ENCODE measurements at places on chromosomes 1 and 21.

DNA sequence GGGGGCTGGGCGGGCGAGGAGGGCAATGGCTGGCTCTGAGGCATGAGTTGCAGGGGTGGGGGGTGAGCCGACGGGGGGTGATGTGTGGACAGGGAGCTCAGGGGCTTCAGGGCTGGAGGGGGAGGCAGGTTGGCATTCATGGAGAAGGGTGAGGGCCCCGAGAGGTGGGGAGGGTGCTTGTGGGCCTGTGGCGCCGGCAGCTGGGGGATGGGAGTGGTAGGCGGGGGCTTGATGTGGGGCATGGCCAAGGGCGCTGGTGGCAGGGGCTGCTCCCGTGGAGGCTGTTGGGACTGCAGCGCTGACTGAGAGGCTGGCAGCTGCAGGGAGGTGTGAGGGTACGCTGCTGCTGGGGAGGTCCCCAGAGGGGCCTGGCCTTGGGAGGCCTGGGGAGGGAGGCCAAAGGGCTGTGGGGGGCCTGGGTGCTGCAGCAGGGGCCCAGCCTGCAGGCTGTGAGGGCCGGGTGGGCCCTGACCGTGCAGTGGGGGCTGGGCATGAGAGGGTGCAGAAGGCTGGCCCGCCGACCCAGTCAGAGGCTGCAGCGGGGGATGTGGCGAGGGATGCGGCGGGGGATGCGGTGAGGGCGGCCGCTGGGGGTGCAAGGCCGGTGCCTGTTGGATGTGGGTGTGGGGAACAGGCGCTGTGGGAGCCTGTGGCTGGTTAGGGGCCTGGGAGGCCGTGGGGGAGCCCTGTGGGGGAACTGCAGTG, 42.7 kb downstream of the SLC45A1 start:
- DNase-seq: no peak

- DNase-seq: no peak
These were observed 26.6 kb downstream of the IL6R start for GRCh38 chr1:154431586-154432373.

DNA sequence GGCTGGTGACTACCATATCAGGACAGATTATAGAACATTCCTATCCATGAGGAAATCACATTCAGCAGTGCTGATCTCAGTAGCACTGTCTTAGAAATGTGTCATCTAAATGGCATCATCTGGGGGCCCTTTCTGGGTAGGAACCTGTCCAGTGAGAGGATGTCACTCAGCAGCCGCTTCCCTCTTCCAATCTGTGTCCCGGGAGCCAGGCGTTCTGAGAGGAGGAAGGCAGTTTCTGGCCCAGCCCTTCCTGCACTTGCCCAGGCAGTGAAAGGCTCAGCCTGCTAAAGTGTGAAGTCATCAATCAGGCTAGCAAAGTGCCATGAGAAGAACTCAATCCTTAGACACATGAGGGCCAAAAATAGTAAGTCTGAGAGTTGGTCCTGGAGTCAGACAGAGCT, 25.6 kb downstream of the RAB4A start:
- DNase-seq: no peak

GRCh38 chr1:112849425-112850033, 106.5 kb downstream of the SLC16A1 start:
- DNase-seq: no peak

GRCh38 chr1:5365751-5366150, 626.5 kb downstream of the NPHP4 start:
- no peak for DNase-seq

DNA sequence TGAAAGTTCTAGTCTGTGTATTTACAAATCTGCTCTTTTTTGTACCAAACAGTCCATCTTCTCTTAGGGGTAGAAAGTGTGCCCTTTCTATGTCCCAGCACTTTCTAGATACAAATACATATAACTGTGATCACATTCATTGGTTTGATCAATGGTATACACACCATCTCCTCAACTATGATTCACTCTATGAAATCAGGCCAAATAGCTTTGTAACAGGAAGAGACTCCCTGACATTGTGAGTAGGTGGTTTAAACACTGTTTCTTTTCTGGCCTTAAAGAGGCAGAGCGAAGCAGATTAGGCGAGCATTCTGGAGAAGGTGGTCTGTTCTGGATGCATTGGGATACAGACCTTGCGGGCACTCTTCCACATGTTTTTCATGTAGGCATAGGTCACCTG, 39.3 kb upstream of the EXOSC10 start:
- no peak for DNase-seq

DNA sequence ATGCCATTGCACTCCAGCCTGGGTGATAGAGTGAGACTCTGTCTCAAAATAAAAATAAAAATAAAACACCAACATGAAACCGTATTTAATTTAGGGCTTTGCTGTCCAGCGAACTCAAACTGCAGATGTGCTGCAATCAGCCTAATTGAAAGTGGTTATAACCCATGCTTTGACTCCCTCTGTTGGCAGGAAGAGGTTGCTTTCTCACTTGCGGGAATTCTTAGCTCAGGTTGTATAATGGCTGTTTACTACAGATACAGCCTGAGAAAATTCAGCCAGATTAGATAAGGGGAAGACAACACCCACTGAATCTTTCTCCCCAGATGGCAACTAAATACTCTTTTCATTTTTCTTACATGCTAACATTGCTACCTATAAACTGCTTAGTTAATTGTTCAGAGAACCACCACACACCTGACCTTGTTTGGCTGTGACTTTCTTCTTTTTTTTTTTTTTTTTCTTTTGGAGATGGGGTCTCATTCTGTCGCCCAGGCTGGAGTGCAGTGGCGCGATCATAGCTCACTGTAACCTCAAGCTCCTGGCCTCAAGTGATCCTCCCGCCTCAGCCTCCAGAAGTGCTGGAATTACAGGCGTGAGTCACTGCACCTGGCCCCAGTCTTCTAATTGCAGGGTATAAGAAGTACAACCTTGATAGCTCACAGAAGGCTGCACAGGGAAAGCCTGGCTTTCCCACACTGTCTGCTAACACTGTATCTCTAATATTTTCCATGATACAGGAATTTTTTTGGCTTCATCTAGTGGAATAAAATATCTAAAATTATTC, 34.6 kb downstream of the DNTTIP2 start:
- DNase-seq: no peak

GRCh38 chr1:234558330-234558836, 51.6 kb downstream of the IRF2BP2 start:
- DNase-seq: no peak

DNA sequence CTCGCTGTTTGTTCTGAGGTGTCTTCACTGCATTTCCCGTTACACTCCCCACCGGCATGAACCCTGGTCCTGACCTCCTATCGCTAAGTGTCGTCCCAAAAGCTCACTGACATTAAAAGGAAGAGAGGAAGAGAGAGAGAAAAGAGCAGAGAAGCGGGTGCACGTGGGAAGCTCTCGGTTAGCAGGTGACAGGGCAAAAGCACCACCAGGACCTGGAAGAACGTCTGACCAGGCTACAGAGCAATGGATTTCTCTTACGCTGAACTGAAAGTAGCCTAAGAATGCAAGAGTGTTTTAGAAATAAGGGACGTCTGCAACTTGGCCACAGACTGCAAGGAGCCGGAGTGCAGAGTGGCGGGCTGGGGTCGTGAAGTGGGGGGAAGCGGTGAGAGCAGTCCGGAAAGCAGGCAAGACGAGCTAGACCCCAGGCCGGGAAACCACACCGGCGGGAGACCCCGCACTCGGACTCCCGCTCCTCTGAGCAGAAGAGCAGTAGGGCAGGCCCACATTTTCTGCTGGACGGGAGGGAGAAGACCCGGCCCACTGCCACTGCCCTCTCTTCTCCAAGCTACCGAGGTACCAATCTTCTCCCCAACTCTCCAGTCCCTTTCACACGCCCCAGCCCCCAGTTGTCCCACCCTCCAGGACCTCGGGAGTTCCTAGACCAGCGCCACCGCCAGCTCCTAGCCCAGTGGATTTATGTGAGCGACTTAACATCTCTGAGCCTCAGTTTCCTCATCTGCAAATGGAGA, 8.3 kb upstream of the MPZL1 start:
- DNase-seq: no peak

Measured in NCI-H2081 treated with DMSO at 0.1 percent for 48 hours (cell line).